ENCODE measurements at places on chromosomes 3 and 15. TPM values are rescaled to one million over a fixed set of nuclear protein-coding genes. Genes with fewer than 3 reads are reported as not detected.

SLC6A20 gene
- polyA plus RNA-seq = 0.20 TPM

DNA sequence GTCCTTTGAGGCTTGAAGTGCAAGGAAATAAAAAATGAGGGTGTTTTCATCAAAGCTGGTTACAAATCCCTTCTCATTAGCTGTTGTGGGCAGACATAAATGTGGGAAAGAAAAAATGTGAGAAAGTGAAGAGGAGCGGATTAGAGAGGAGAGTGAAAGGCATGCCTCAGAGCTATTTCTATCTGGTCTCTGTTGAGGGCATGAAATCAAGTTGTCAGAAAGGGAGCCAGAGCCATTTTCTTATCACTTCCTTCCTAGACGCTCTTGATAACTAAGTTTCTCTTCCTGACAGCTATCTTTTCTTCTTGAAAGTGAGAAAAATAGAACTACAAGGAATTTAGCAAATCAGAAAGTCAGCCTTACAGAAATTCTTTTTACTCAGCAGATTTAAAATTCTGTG, 20.8 kb upstream of the CAPN3 start:
- DNase-seq = no peak

GRCh38 chr15:72599855-72600464, 54.5 kb upstream of the GOLGA6B start:
- peak; percentile 32 for DNase-seq

GRCh38 chr3:152375546-152375945, 106.8 kb downstream of the MBNL1 start:
- DNase-seq = no peak

GRCh38 chr3:133887074-133887802, 8.4 kb downstream of the RAB6B start:
- no peak for DNase-seq

DNA sequence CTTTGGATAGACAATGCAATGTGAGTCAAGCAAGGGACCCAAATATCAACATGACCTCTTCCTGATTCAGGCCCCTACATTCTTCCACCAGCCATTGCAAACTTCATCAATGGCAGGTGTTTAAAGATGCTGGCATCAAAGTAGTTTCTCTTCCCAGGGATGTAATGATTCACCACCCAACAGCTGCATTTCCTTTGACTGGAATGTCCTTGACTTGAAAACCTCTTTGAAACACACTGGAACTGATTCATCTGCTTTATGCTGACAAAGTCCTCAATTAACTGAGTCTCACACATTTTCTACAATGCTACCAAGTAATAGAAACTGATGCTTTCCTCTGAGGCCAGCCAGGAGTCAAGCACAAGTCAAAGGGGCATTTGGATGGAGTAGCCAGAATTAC, 385.5 kb downstream of the GBE1 start:
- DNase-seq = no peak

DNA sequence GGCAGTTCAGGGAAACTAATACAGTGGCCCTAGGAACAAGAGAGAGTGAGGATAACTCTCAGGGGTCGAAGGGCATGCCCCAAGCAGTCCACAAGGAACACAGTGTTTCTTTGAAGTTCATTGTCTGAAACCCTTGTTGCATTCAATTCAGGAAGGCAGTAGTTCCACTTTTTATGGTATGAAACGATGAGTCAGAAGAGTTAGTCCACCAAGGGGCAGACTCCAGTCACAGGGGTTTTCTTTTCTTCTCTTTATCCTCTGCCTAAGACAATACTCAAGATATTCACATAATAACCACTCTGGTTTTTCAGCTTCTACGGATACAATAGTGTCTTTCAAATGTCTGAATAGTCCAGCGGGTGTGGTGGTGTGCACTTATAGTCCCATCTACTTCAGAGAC, 23.7 kb upstream of the TICRR start:
- no peak for DNase-seq

GRCh38 chr3:133722935-133723334, 23.3 kb upstream of the TF start:
- no peak for DNase-seq

DNA sequence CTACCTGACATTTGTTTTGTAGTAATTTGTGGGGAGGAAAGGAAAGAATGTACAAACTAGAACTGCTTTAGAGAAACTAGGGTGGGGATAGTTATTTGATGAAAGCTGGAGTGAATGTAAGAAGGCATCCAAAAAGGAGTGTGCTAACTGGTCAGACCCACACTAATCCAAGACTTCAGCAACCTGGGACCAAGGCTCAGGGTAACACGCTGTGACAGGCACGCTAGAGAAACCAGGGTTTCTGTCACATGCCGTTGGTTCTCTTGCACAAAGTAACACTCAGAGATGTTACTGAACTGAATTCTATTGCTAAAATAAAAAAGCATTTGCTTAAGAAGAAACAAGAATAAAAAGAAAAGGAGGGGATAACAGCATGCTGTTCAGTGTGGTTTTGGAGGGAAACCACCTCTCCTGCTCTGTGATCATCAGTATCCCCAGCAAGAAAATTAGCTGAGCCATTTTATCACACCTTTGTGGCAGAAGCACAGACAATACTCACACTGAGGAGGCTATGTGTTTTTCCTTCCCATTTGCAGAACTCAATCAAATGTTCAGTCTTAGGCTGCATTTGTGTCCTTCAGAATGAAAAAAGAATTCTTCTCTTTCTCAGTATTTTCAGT, 2.8 kb upstream of the CCDC80 start:
- DNase-seq = no peak

DNA sequence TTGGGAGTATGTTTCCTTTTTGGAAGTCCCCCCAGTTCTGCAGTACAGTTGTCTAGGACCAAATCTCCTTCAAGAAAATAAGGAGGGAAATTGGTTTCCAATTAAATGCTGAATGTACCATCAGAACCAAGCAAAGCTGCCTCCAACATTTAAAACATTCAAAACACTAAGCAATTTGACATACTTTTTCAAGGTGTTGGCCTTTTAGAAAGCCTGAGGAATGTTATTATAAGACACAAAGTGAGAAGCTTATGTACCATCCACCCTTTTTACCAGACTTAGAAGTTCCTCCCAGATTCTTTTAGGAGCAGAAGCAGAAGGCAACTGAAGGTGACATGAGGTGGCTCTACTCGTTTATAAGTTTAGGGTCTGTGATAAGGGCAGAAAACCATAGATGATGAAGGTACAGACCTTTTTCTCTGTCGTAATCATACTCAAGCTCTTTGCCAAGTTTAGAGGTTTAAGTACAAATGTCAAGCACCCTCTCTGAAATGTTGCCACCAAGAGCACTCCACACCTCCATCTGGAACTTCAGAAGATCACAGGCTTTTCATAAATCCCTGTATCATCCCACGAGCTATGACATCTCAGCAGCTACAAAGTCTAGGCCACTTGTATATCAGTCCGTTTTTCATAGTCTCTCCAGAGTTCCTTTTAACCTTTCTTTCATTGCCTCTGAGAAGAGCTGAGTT, 282.5 kb upstream of the THBS1 start:
- DNase-seq = no peak

DNA sequence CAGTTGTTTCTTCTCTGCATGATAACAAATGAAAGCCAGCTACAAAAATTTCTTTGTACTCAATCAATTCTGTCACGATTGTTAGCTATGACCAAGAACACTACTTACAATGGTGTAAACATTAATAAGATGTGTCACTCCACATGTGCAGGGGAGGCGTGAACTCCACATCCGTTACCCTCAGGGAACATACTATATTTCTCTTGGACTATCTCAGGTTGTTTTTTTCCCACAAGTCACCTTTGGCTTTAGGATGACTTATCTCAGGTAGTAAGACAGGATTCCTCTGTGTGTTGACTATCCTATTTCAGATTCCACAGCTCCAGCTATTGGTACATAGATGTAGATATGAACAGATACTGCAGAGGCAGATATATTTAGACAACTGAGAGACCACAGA, 423.3 kb upstream of the GRM7 start:
- DNase-seq = no peak

DNA sequence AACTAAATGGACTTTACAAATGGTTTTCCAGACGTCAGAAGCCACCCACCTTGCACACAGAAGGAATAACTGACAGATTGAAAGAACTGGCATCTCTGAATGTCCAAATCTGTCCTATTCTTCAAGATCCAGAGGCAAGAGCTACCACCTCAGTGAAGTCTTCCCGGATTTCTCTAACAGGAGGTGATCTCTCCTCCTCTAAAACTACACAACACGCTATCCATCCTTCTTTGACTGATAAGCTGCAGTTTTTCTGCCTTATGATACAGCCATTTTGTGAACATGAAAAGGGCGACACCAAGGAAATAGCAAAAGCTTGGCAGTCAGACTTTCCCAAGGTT, 37.1 kb upstream of the HES1 start:
- no peak for DNase-seq

DNA sequence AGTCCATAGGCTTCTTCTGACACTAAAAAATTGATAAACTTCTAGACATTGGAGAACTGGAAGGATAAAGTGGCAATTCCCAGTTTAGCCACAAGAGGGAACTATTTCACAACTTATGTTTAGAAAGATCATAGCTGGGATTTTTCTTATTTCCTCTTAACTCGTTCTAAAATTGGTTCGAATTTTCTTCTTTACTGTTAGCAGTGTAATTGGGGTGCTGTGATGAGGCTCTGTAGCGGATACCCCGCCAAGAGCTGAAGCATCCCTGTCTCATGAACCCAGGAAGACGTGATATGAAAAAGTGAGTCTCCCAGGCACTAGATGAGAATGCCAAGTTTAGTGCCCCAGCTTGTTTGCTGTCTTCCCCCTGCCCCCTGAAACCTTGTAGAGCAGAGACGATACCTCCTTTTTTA, 85.1 kb downstream of the PDCD6IP start:
- peak; percentile 31 for DNase-seq

- no peak for DNase-seq
Observed at GRCh38 chr15:58095415-58095814, 29.9 kb upstream of the ALDH1A2 start.
